Activated effector memory CD4-positive, alpha-beta T cell treated with anti-CD3 and anti-CD28 coated beads, Interleukin-2, amount 50 U/mL, for 16 hours (primary cell): ENCODE measurements at places on chromosomes 2 and 18.

DNA sequence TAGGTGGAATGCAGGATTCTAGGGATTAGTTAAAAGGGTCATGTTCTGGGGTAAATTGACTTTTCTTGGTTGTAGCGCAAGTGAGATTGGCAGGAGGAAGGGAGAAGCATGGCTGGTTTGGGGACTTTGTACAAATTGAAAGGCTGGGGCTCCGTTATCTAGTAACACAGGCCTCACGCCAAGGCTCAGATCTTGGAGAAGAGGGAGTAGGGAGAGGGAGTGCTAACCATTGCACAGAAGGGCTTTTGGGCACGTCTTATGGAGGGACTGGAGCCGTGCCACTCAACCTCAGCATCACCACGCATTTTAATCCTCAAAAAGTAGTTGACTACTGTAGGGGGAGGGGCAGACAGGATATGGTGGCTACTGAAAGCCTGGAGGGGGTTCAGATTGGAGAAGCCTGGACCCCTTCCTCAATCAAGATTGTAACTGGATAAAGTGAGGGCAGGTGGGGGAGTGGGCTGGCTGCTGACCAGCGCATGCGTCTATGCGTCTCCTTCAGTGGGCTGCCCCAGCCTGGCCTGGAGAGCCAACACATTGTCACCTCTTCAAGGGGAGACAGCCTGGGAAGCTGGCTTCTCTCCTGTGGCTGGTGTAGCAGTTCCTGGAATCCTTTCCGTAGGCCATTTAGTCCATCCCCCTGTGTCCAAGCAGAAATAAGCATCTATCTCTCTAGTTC, 14.3 kb downstream of the IGFBP5 start:
- DNase-seq, result no peak

GRCh38 chr18:35029103-35029502, 12.1 kb upstream of the MAPRE2 start:
- no peak for DNase-seq

GRCh38 chr18:13872932-13873331, 42.4 kb downstream of the MC2R start:
- no peak for DNase-seq

GRCh38 chr2:219122202-219122980, 38.2 kb downstream of the NHEJ1 start:
- no peak for DNase-seq

DNA sequence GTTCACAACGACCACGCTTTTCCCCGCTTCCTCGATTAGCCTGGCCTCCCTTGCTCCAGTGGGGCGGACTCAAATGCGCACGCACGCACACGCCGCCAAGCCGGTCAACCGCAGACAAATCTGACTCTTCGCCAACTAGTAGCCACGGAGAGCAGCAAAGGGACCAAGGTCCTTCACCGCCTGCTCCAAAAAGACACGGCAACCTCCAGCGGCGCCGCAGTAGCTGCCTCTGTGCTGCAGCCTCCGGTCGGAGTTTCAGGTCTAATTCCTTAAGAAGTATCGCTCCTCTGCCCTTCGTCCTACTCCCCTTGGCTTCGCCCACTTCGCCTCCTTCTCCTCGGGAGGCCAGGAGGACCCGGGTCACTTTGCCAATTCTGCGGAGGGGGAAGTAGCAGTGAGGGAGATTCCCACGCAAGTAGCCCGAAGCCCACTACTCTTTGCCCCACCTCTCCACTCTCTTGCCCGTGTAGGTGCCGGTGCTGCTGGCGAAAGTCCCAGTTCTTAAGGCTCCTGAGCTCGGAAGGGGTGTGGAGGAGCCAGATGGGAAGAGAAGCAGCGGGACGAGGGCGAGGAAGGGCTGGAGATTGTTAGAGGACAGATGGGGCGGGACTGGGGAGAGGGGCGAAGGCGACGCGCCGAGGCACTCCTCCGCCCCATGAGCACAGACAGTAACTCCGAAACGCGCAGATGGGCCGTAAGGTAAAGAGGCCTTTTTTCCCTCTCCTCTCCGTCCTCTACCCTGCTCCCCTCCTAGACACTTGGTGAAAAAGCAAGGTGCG, 615 bp downstream of the AKAIN1 start:
- DNase-seq, result no peak

DNA sequence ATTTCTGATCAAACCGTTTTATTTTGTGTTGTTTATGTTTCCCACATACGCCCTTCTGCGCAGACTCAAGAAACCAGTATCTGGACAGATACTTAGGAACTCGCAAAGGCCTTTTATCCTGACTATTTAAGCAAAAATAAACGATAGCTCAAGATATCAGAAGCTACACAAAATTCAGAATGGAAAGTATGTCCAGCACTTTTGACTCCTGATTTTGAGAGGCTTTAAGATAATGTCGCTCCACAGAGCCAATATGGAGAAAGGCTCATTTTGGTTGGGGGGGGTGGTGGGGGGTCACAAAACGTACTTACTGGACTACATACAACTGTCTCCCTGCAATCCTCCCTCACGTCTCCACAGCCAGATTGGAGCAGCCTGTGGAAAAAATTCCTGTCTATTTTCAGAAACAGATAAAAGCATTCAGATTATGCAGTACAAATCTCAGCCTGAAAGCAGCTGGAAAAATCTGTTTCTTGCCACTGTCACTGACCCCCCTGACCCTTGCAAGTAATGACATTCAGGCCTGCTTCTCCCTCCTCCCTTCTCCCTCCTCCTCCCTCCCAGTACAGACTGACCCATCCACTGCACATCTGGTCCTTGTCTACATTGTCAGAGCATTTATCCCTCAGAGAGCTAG, 34.9 kb upstream of the LCLAT1 start:
- no peak for DNase-seq

- no peak for DNase-seq
Observed at GRCh38 chr18:12361770-12362378, 15.2 kb downstream of the AFG3L2 start.

DNA sequence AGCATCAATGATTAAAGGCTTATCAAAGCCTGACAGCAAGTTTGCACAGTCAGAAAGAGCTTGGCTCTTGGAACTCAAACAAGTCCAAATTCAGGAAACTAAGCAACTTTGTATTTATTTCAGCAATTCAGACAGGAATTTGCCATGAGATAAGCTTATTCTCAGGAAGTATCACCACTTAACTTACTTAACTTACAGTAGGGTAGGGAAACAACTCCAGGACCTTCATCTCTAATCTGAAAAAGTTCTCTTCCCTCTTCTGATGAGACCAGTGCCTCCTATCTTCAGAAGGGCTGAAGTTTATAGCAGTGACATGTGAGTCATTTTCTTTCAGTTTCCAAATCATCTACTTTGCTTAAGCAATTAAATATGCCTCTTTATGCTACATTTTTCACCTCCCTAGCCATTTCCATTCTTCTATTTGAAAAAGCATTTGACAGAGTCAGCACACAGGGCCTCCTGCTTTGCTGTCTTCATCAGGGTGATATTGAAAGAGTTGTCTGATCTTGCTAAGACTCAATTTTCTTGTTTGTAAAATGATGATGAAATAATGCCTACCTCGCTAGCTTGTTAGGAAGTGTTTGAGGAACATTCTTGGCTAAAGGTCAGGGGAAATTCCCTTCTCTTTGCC, 389.5 kb downstream of the RND3 start:
- DNase-seq, result no peak

GRCh38 chr2:222613715-222614331, 42.1 kb downstream of the FARSB start:
- no peak for DNase-seq

GRCh38 chr2:71824436-71824835, 323.2 kb downstream of the CYP26B1 start:
- DNase-seq, result no peak

GRCh38 chr2:68912732-68913131, 40.0 kb downstream of the GKN2 start:
- peak; percentile 74 for DNase-seq

- no peak for DNase-seq
Observed at GRCh38 chr2:140975237-140975636, 1155.6 kb downstream of the LRP1B start.

DNA sequence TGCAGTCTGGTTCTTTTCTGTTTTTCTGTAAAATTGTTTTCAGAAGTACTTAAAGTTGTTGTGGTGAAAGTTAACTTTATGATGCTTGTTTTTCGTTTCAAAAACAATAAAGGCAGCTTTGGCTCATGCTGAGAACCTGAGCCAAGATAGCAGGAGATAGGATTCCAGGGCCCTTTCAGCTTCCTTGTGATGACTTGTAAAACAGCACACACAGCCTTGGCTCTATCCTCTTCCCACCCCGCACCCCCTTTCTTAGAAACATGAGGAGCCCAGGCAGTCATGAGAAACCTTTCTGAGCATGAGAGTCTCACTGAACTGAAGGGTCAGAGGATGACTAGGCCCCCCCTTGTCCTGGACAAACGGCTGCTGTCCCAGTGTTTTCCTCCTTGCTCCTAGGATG, 12.4 kb upstream of the CHRNA1 start:
- DNase-seq, result no peak

DNA sequence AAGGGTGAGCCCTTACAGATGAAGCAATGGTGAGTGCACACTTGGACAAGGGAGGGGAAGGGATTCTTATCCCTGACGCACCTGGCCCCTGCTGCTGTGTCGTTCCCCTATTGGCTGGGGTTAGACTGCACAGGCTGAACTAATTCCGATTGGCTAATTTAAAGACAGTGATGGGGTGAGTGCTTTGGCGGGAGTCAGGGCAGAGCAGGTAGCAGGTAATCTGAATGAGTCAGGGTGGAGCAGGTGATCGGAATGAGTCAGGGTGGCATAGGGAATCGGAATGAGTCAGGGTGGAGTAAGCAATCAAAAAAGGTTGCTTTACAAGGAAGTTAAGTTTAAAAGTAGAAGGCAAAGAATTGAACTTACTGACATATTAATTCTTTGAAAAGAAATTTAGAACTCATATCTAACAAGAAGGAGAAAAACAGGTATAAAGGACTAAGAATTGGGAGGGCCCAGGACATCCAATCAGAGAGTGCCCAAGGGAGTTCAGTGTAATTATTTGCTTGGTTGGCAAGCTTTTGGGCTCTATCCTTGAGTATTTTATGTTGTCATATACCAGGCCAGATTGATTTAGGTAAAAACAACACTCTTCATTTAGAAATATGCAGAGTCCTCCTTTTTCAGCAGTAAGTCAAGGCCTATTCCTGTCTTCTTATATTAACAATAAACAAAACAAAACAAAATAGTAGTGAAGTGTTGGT, 52.3 kb upstream of the RALBP1 start:
- DNase-seq, result no peak

GRCh38 chr2:11466307-11467128, 557 bp upstream of the E2F6 start:
- DNase-seq, result peak; percentile 64

DNA sequence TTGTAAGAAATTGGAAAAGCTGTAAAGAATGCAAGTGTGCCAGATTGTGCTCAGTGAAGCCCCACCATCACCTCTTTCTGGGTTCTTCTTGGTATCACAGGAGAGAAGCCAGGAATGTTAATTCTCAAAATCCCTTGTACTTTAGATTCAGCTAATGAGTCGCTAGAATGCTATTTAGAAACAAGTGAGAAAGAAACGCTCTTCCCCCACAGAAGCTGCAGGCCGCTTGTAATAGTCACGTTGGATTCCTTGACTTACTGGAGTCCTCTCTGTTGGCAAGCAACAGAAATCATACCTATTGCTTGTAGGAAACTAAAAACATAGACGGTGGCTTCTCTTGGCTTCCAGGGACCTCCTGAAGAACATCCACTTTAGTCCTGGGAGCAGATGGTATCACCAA, 375.6 kb upstream of the LRATD1 start:
- DNase-seq, result no peak

GRCh38 chr2:50751311-50752031, 280.5 kb downstream of the NRXN1 start:
- no peak for DNase-seq

DNA sequence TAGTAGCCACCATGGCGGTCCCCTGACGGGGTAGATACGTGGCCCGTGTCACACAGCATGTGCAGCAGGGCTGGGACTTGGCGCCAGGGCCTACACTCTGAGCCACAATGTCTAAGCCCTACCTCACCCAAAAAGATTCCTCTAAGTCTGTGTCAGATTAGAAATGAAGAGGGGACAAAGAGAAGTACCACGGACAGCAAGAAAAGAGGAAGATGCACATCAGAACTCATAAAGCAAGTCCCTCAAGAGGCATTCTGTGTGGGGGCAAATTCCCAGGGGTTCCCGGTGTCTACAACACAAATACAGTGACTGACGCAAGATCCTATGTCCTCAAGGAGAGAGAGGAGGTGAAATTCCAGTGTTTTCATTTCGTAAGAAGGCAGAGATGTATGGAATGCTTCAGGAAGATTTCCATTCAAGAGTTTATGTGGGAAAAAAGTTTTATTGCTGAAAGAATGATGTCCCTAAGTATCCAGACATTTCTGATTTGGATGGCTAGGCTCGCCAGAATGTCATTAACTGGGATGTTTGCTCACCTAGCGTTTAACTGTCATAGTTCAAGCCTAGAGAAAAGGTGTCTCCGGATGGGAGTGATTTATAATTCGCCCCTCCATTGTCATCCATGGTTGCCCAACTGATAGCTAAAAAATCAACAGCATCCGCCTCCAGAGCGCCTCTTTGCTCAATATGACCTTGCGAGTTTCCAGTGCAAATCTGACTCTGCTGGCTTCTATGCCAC, 75.6 kb upstream of the CHMP1B start:
- DNase-seq, result no peak

DNA sequence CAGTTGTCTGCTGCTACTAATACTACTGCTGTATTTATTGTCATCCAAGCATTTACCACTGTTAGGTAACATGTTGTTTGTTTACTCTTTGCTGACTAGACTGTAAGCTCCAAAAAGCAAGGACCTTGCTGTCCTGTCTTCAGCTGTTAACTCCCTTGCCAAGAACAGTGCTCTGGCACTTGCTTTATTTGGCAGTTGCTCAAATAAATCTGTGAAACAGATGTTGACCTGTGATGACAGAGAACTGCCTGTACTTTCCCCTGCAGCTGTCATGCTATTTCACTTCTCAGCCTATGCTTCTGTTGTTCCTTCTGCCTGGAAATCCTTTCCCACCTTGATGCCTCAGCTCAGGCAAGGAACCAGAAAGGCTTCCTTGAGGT, 181.2 kb downstream of the ATAD2B start:
- DNase-seq, result no peak
